ENCODE measurements at places on chromosomes 13 and 19.

DNA sequence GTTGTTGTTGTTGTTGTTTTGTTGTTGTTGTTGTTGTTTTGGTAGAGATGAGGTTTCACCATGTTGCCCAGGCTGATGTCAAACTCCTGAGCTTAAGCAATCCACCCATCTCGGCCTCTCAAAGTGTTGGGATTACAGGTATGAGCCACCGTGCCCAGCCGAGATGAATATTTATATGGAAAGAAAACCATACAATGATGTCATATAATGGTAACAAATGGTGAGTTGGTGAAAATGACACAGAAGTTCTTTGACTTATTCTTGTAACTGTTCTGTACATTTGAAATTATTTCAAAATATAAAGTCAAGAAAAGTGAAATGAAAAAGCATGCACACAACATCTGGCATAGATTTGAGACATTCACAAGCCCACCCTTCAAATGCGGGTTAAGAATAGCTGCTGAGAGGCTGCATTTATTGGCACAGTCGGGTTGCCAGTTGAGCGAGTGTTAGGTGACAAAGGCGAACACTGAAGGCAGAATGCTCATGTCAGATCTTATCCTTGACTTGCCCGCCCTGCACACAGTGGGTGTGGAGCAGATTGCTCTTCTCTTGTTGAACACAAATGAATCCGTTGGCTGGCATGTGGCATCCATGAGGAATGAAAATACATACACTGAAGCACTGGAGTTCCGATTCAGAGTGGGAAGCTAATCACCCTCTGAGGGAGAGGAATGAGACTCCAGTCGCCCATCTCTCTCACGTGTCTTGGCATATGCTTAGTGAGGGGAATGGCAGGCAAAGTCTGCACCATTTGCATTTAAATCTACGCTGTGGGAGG lies 15.8 kb upstream of the UBE2S start:
- DNase-seq, result no peak

DNA sequence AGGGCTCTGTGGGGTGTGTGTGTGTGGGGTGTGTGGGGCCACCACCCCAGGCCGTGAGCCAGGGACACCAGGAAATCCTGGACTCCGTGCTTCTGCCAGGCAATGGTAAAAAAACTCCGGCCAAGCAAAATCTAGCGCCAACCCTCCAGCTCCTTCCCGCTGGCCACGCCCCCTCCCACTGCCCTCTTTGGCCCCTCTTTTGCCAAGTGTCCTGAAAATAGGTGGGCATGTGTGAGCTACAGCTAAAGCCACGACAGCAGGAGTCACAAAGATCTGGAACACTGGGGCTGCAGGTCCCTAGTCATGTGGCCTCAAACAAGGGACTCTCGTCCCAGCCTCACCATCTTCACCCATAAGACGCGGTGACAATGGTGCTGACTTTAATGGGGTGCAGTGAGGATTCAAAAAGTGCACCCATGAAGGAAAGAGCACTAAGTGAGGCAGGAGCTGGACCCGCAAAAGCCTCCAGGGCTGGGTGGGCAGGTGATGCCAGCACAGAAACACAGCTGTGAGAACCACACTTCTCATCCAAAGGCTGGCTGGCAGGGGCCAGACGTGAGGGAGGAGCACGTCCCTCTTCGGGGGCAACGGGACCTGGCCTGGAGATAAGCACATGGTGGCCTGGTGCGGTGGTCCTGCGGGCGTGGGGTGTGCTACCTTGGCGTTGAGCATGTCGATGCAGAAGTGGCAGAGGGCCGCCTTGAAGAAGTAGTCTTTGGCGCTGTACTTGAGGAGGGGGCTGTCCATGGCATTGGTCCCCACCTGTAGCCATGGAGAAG lies 7.5 kb upstream of the KPTN start:
- no peak for DNase-seq

DNA sequence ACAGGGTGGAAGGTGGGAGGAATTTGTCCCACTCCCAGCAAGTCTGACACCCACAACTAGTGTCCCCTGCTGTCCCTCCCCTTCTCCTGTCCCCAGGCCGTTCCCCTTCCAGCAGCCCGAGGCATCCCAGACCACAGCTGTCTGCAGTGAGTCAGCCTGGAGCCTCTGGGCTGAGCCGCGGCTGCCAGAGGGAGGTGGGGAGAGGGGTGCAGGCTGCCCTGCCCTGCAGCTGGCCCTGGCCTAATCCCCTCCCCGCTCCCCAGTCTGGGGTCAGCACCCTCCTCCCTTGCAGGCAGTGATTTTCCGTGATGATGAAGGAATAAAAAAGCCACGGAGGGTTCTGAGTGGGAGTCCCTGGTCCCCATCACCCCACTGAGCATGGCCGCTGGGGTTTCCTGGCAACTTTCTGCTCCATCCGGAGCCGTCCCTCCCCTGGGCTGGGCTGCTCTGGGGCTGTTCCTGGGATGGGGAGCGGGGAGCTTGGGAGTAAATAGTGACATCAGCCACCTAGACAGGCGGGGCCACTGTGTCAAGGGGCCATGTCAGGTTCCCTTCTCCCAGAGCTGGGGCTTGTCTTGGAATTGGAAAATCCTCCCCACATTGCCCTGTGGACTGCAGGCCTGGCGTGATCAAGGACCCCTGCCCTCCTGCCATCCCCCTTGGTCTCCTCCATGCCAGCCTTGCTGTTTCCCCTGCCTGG lies 16.8 kb downstream of the SPC24 start:
- DNase-seq, result no peak

- DNase-seq, result no peak
These were observed 4.9 kb upstream of the ZNF787 start for GRCh38 chr19:56125806-56126590.

GRCh38 chr13:64808704-64809103 lies 2421.4 kb downstream of the PCDH9 start:
- DNase-seq, result no peak

GRCh38 chr13:98309569-98310335 lies 132.7 kb upstream of the RNF113B start:
- DNase-seq, result no peak

Measured in retinal pigment epithelial cell (primary cell).